Neural progenitor cell (in vitro differentiated cells): ENCODE measurements at places on chromosomes 2 and 18.
A peak's percentile ranks its signal among the peaks of the same experiment; 100 is the strongest.

DNA sequence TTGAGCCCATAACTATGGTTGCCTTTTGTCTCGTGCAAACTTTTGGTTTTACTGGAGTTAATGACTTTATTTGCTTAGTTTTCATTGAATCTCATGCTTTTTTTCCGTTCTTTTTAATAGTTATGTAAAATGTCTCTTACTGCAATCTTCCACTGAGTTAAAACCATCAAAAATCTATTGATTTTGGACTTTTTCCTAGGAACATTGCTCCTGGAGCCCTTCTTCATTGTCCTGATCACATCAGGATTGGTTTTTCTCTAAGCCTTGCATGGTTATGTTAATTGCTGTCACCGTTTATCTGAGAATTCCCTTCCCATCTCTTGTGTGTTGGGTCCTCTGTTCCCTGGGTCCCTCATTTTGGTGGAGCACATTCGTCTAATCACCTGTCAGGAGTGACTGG lies 125.5 kb downstream of the PARD3B start:
- DNase-seq: no peak

DNA sequence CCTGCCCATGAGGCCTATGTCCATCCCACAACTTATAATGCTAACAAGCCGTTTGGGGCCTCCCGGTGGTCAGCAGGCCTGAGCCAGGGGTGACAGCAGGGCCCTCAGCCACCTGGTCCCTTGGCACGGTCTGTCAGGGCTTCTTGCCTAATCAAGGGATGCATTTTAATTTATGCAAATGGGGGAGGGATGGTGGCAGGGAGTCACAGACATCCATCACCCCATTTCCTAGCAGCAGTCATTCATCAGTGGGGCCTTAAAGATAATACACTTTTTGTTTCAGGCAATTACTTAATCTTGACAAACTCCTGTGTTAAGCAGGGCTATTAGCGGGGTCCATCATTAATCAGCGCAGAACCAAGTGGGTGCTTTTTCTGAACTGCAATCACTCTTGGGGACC lies 174.5 kb downstream of the GLI2 start:
- DNase-seq: no peak

GRCh38 chr2:199405241-199405640 lies 52.5 kb downstream of the SATB2 start:
- DNase-seq: peak; percentile 32

DNA sequence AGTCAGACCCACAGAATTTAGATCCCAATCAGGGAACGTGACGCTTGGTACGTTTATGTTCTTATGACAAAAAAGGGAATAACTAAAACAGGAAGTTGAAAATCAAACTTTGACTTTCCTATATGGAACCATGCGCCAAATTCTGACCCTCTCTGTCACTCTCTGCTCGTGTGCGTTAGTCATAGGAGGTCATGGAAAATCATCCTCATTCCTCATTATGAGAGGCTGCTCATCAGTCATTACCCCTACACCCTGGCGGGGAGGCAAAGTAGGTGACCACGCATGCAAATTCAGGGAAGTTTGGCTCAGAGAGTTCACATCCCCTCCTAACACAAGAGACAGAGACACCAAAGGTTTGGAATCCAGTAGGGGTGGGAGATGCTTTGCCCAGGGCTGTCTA lies 15.5 kb downstream of the IL1F10 start:
- DNase-seq: no peak

GRCh38 chr2:98866033-98866432 lies 70.0 kb downstream of the CRACDL start:
- DNase-seq: no peak

- DNase-seq: no peak
Measured at GRCh38 chr18:75857558-75857957, 430.1 kb upstream of the SMIM21 start.
